Effector memory CD8-positive, alpha-beta T cell (primary cell): ENCODE measurements at places on chromosomes 11 and 22.
A peak's percentile ranks its signal among the peaks of the same experiment; 100 is the strongest.

- DNase-seq, result no peak
Observed at GRCh38 chr11:105208019-105208418, 68.5 kb upstream of the CARD18 start.

- DNase-seq, result peak; percentile 17
Observed at GRCh38 chr11:11155962-11156815, 196.9 kb downstream of the CSNK2A3 start.

GRCh38 chr22:44051961-44052360, 27.9 kb downstream of the PARVB start:
- no peak for DNase-seq

DNA sequence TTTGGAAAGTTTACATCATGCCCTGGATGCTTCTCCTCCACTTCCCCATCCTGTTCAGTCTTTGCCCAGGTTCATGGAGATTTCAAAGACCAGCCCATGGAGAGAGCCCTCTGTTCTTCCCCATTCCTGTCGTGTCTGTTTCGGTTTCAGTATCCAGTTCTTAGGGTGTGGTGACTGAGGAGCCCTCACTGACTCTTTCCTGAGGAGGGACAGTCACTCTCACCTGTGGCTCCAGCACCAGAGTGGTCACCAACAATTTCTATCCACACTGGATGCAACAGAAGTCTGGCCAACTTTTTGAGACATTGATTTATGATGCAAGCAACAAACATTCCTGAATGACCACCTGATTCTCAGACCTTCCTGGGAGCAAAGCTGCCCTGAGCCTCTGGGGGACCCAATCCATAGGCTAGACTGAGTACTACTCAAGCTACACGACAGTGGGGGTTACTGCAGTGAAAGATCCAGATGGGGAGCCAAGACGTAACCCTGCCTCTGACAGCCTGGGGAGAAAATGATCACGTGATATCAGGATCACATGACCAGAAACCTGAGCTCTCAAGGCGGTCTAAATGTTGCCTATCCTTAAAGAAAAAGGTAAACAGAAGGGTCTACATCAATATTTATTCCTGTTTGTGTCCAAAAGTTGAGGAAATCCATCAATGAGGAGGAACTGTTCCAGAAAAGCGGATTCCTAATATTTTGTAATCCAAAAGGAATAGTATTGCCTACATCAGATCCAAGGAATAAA, 76.2 kb upstream of the VPREB1 start:
- no peak for DNase-seq

GRCh38 chr22:41334215-41334614, 32.9 kb downstream of the ZC3H7B start:
- DNase-seq, result no peak
